Fibroblast of skin of back (primary cell): ENCODE measurements at places on chromosomes 1 and 21.

GRCh38 chr1:184896000-184896399, 78.3 kb downstream of the NIBAN1 start:
- DNase-seq, result no peak

DNA sequence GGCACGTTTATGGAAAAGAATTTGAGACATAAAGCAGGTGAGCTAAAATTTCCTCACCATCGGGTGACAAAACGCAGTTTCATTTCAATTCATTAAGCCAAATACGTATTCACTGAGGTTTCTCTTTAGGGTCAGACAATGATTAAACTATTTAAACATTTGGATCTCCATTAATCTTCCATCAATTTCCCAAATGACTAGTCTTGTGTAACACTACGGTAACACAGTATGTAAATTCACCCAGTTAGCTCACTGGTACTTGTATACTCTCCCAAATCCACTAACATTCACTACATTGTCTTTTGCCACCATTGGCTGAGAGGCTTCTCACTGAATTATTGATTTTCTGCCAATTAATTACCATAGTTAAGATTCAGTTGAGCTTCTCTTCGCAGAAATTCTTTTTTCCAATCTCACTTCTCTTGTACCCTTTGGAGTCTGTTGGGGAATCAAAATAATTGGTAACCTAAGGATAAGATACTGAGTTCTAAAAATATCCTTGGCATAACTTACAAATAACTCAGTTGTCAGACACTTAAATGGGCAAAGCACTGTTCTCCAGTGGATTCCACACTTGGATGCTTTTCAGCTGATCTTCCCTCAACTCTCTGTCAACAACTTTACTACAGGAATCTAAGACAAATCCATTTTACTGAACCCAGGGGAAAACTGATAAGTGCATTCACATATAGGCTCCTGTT, 40.7 kb downstream of the SIPA1L2 start:
- peak; percentile 59 for DNase-seq

- peak; percentile 59 for DNase-seq
Observed at GRCh38 chr21:29499734-29500343, 201.1 kb downstream of the BACH1 start.

DNA sequence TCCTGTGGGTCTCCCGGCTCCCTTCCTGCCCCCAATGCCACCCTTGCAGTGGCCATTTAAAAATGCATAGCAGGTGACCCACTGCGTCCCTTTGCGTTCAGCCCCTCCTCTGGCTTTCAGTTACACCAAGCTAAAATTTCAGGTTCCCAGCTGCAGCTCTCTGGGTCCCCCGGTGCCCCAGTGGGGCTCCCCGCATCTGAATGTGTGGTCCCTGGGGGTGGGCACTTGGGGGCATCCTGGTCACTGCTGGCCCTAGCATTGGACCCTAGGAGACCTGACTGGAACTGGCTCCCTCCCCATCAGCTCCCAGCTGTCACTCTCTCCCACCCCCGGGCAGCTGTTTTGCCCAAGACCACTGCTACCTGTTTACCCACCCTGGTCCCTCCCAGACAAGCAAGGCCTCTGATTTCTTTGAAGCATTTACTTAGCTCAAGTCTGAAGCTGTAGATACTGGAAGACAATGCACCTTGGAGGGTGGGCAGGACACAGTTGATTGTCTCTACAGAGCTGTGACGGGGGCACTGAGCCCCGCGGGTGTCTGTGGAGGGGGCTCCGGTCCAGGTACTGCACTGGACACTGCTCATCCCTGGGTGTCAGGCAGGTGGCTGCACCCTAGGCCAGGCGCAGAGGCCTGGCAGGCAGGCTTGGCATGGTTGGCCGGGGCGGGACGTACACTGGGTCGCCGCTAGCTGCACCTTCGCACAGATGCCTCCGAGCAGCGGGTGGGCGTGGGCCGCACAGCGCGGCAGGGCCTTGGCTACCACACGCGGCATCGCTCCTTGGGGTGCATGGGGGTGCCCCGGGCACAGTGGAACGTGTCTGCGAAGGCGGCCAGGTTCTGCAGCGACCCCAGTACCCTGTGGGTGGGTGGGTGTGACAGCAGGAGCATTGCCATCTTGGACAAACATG, 3.9 kb downstream of the PRXL2B start:
- no peak for DNase-seq

GRCh38 chr1:159338018-159338417, 35.9 kb downstream of the FCER1A start:
- DNase-seq, result no peak

GRCh38 chr1:10431070-10431730, 967 bp downstream of the CENPS start:
- DNase-seq, result peak; percentile 27

DNA sequence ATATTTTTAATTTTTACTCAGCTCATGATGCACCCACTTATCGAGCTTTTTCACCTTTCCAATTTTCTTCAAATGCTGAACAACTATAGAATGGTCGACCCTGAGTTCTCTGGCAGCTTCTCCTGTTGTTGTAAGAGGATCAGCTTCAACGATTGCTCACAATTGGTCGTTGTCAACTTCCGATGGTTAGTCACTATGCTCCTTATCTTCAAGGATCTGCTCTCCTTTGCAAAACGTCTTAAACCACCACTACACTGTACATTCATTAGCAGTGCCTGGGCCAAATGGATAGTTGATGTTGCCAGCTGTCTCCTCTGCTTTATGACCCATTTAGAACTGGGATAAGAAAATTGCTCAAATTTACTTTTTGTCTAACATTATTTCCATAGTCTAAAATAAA, 385.9 kb upstream of the LYPLAL1 start:
- DNase-seq, result no peak

- DNase-seq, result no peak
Observed at GRCh38 chr1:3021801-3022401, 634 bp downstream of the ACTRT2 start.

GRCh38 chr1:86649618-86650017, 54.8 kb upstream of the SH3GLB1 start:
- DNase-seq, result no peak

DNA sequence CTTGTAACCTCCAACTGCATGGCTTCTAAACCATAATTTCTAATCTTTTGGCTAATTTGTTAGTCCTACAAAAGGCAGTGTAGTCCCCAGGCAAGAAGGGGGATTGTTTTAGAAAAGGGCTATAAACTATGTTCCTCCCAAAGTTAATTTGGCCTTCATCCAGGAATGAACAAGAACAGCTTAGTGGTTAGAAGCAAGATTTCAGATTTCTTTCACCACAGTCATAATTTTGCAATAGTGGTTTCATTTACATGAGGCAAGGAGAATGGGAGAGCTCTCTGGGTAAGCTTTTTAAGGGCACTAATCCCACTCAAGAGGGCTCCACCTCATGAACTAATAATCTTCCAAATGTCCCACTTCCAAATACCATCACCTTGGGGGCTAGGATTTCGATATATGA, 1353.9 kb downstream of the NCAM2 start:
- no peak for DNase-seq

DNA sequence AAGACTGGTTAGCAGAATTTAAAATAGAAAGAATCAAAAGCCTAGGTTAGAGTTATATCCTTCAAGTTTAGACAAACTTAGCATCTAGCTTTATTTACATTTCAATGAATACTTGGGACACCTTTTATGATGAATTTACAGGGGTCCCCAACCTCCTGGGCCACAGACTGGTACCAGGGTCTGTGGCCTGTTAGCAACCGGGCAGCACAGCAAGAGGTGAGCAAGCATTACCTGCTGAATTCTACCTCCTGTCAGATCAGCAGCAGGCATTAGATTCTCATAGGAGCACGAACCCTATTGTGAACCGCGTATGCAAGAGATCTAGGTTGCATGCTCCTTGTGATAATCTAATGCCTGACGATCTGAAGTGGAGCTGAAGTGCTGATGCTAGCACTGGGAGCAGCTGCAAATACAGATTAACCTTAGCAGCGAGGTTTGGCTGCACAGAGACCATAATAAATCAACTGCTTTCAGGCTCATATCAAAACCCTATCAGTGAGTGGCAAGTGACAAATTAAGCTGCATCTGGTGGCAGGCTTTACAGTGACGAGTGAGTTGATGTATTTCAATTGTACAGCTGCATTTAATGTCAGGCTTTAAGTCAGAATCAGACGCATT, 82.0 kb downstream of the UCHL5 start:
- DNase-seq, result no peak

DNA sequence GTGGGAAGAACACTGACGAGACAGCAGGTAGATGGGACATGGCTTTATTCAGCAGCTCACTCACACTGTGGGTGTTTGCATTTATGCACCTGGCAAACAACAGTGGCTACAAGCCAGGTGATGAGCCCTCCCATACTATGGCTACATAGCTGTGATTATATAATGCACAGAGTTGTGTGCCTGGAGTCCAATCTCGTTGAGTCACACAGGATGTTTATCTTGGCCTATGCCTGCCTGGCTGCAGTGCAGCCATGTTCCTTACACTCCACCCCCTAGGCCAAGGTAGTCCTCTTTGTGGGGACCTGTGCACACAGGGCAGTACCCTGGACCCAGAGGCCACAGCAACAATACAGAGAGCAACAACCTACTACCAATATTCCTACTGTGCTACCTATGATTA, 1643.8 kb downstream of the MRPL39 start:
- DNase-seq, result peak; percentile 34

- DNase-seq, result peak; percentile 80
Observed at GRCh38 chr1:86833461-86834215, 80.3 kb downstream of the SELENOF start.

GRCh38 chr1:161953256-161953920, 70.3 kb downstream of the OLFML2B start:
- DNase-seq, result no peak

GRCh38 chr21:38351961-38352521, 95.2 kb downstream of the KCNJ15 start:
- DNase-seq, result peak; percentile 97

DNA sequence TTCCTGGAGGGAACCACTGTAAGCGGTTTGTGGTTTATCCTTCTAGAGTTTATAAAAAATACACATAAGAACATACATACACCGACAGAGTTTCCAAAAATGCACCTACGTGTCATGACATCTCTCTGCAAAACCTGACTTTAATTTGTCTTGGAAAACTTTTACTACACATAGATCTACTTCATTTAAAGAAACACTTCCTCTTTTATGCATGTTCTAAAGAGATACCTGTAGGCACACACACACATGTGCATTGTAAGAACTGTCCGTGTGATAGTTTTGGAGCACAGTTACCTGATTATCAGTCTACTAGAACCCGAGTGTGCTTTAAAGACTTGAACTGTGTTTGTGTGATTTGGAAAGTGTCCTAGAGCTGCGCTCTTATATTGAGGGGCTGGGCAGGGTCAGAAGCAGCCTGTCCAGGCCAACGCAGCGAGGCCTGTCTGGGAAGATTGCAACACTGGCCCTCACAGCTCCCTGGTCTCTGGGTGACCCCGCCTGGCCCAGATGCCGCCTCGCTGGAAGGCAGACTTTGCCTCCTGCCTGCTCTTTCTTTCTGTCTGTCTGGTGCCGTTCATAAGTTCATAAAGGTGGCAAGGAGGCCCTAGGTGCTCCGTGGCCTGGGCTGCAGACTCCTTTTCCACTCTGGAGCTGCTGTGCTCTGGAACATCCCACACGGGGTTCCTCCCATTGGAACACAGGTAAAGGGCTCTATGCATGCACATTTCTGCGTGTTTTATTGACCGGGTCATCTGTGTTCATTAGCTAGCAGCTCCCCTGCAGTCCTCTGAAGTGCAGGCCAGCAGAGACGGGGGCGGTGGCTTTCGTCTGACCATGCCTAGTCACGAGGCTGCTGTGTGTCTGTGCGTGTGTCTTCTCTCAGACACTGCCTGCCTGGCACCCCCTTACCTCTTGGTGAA, 46.3 kb downstream of the AGPAT3 start:
- DNase-seq, result no peak
